ENCODE measurements at places on chromosomes 2 and 18.

GRCh38 chr18:6543330-6543908 lies 128.7 kb upstream of the L3MBTL4 start:
- no peak for DNase-seq

GRCh38 chr2:158457092-158457825 lies 507 bp downstream of the PKP4 start:
- peak; percentile 44 for DNase-seq

- DNase-seq: no peak
Observed at GRCh38 chr2:140998017-140998416, 1132.8 kb downstream of the LRP1B start.

DNA sequence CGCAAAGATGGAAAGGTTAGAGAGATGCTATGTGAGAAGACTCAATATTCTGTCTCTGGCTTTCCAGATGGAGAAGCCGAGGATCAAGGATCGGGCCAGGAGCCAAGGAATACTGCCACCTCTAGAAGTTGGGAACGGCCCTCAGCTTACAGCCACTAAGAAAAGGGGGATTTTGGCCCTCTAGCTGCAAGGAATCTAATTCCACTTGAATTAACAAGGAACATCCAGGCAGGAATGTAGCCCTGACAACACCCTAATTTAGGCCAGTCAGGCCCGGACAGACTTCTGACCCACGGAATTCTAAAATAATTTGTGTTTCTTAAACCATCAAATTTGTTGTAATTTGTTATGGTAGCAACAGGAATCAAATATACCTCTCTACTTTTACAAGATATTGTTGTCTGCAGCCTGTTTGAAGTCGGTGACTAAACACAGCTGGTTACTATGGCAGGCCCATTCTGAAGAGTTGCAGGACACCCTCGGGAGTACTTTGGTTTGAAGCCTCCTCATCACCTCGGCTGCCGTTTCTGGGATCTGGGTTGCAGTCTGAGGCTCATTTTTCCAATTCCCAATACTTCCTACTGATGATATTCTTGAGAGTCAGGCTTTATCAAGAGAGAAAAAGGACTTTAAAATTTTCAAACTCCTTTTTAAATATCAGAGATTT lies 1131.2 kb downstream of the TSN start:
- DNase-seq: no peak

DNA sequence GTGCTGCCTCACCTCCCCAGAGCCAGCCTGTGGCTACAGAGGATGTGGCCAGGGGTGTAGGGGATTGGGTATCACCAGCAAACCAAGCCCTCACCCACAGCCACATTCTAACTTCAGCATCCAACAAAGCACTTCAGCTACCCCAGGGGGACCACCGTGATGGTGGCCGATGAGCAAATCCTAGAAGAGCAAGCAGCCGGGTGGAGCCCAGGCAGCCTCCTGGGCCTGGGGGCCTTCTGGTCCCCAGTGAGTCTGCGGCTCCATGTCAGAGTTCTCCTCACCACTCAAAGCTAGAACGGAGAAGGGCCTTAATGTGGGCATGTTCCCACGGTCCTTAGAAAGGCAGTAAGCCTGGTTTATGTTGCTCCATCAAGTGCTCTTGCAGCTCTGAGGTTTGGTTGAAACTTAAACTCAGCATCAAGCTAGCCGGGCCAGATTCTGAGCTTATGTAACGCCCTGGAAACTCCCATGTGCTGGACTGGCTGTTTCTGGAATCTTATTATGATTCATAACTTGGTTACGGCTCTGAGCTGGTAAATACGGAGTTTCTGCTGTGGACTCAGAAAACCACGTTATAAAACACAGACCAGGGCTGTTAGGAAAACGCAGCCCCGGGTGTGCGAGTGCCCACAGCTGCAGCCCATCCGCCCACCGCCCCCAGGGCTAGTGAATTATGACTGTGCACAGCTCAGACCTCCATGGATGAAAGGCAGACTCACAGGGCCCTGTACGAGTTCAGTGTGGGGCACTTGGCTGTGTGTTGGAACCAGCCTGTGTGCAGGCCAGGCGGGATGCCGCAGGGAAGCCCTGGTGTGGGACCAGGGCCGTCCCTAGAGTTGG lies 99.8 kb downstream of the SEPTIN10 start:
- no peak for DNase-seq
